C1 segment of cervical spinal cord (tissue), 14 donors: ENCODE measurements at places on chromosomes 7 and 10.
A peak's percentile ranks its signal among the peaks of the same experiment; 100 is the strongest.

DNA sequence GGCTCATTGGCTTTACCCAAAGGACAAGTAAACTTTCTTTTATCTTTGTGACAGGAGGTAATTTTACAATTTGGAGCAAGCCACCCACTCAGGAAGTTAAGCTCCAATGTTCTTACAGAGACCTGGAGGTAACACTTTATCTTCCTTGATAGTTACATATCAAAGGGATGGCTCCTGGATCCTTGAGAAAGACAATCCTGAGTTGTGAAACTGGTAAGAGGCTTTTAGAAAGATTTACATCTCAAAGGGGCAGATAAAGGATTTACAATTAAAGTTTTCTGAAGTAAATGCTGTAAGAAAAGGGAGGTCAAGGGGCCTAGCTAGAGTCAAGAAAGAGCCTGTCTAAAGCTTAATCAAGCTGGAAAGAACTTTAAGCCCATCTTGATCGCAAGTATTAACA is 124.4 kb upstream of the ZNF804B start:
- no peak for DNase-seq

DNA sequence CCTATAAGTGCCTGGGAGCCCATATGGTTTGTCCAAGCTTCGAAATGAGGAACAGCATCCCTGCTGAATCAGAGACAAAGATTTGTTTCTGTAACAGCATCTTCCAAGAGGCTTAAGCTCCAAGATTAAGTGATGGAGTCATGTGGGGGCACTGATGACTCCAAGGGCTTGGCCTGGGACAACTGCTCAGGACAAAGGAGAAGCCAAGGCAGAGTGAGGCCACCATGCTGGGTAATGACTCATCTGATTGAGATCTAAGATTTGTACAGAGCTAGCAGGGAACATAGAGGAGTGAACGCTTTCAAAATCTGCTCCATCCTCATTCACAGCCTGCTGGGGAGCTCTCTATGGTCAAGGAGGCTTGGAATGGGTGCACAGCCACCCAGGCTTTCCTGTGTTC is 49.3 kb downstream of the C10orf120 start:
- DNase-seq: no peak

DNA sequence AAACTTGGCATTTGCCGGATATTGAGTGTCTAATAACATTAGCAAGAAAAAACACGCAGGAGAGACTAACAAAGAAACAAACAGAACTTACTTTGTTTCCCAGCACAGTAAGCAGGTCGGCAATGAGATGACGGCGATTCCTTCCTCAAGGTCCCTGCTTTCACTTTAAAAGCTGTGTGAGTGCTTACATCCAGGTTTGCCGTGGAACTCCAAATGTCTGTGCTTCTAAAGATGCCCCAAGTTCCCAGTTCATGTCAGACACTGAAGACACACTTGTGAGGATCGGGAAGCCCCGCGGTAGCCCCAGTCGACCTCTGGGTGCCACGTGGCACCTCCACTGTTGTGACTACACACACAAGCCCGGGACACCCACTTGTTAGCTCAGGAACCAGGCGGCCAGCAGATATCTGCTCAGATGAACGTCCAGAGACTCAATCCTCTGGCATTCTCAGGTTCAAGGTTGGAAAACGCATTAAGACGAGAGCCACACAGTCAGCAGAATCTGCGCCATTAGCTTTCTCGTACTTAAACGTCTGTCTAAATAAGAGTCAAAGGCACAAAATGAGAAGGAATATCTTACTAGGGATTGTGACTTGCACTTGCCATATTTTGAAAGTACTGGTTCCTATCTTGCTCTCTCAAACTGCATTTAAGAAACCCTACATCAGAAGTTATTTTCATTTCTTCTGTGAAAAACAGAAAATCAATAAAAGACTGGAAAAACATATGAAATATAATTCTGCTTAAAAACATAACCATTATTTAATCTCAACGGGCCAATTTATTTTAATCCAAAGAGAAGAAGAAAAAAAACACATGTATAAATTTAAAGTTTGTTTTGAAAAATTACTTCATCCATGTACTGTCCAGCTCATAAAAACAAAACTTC is 207.6 kb upstream of the KLF14 start:
- peak; percentile 12 for DNase-seq

- no peak for DNase-seq
These were observed 1336.9 kb downstream of the XPNPEP1 start for GRCh38 chr10:108586424-108586823.

DNA sequence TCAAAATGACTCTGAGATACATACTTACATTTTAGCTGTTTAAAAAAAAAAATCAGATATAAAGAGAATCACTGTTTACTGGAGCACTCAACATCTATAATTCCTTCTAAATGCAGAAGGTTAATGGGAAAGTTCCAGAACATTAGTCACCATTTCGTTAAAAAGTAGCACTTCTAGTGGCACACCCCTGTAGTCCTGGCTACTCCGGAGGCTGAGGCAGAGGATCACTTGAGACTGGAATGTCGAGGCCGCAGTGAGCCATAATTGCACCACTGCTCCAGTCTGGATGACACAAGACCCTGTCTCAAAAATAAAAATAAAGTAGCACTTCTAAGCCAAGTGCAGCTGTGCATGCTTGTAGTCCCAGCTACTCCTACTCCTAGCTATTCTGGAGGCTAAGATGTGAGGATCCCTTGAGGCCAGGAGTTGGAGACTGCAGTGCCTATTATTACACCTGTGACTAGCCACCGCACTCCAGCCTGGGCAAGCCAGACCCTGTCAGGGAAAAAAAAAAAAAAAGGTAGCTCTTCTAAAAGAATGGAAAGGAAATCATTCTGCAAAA is 2.2 kb downstream of the FGFBP3 start:
- no peak for DNase-seq

DNA sequence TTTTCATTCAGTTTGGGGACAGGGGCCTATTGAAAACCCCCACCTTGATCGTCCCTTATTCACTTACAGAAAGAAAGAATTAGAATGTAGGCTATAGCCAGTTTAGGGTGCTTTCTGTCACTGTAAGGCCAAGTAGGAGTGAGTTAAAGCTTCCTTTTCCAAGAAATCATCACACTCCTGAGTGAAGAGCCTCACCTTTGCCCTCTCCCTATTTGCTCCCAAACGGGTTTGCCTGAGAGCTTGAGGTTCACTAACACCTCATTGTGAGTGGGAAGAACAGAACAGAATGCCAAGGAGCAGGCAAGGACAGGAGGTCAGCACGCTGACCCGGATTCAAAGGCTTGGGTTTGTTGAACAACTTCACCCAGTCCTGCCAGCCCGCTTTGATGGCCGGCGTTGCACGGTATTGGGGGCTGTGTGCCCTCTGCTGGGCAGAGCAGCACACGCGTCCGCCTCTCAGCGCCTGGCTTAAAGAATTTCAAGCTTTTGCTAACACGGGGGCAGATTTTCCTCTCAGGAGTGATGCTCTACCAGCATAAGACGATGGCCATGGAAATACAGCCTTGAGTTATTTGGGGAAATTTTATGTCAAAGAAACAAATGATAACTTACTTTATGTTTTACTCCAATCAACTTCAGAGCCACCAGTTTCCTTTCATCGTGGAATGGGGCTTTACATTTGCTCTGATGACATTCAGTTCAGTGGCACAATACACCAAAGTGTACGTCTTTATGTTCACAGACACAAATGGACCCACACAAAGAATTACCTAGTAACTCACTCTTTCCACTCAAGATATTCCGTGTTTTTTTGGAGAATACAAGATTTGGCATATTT is 470.0 kb downstream of the SUGCT start:
- peak; percentile 49 for DNase-seq

DNA sequence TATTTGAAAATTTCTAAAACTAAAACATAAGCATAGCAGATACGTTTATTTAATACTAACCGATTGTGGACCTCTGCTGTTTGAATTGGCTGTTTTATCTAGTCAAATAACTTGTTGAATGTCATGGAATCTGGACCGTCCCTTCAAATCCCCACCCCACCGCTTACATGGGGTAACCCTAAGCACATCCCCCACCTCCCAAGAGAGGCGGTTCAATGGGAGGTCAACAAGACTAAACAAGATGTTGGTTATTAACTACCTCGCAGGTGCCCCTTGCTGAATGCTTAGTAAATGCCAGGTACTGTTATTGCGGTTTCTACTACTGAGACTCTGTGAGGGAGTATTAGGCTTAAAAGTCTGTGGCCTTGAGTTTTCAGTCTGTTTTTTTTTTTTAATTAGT is 70.9 kb downstream of the DAGLB start:
- DNase-seq: no peak

DNA sequence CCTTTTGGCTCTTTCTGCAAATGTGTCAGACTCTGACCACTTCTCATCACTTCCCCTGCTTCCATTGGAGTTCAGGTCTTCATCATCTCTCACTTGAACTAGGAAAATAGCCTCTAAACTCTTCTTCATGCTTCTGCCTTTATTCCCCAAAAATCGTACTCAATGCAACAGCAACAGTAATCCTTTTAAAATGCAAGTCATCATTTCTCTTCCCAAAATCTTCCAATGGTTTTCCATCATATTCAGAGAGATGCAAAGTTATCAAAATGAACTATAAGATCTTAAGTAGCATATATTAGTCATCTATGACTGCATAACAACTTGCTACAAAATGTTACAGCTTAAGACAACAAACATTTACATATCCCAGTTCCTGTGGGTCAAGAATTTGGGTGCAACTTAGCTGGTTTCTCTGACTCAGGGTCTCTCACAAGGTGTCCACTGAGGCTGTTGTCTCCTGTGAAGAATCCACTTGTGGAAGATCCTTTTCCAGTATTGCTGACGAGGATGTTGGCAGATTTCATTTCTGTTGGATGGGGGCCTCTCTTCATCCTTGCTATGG is 31.0 kb upstream of the ETV1 start:
- DNase-seq: no peak
